Stimulated activated CD8-positive, alpha-beta memory T cell treated with anti-CD3 and anti-CD28 coated beads, Interleukin-12 subunit alpha, Interleukin-12 subunit beta, amount 100 ng/mL, for 1 hour (primary cell): ENCODE measurements at places on chromosomes 7 and 10.

DNA sequence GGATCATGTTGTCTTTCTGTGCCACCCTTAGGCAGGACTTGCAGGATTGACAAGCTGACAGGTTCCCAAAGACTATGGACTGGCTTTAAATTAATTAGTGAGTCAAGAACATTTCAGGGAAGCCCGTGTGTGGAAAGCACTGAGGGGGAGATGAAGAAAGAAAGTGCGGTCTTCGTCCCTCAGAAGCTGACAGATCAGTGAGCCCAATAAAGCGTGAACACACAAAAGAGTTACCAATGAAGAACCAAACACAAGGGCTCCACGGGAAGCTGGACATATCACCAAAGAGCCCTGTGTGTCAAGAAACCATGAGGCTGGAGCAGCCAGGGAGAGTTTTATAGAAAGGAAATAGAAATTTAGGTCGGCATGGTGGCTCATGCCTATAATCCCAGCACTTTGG lies 725.8 kb downstream of the PARD3 start:
- DNase-seq = no peak

DNA sequence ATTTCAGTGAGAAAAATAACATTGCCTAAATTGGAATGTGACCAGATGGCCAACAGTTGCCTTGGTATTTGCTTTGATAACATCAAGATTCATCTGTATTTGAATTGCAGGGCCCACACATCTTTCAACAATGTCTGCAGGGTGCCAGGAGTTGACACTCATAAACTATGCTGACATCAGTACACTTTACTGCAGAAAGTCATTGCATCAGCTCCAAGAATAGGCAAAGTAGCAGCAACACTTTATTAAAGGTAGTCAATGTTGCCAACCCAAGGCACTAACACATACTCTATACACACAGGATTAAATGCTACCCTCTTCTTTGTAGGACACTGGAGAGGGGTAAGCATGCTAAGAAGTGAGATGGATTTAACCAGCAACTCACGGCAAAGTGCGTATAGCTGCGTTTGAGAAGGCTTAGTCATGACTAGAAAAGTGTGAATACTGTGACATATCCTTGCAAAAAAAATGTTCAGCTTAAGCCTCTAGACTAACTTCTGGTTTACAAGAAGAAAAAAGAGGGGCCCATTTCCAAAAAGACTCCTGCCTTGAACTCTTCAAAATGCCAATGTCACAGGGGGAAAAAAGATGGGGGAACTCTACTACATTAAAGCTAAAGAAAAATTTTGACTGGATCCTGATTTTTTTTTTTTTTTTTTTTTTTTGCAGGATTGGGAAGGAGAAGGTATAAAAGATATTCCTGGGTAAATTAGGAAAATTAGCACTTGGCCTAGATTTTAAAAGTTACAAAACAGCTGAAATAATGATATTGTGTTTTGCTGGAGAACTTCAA lies 2.2 kb downstream of the BBIP1 start:
- no peak for DNase-seq

DNA sequence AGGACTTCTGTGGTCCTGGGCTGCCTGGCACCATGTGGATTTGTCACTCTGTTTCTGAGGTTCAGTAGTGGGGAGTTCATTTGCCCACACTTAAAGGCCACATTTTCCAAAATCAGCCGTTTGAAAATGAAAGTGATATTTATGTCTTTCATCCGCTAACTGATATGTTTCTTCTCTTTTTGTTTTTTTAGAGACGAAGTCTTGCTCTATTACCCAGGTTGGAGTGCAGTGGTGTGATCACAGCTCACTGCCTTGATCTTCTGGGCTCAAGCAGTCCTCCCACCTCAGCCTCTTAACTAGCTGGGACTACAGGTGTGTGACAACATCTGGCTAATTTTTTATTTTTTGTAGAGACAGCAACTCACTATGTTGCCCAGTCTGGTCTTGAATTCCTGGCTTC lies 58.6 kb downstream of the EBLN1 start:
- no peak for DNase-seq

- DNase-seq = no peak
Observed at GRCh38 chr10:76334255-76334654, 902.8 kb downstream of the LRMDA start.

GRCh38 chr7:2128601-2129322 lies 104.0 kb downstream of the MAD1L1 start:
- no peak for DNase-seq

- no peak for DNase-seq
Observed at GRCh38 chr7:42689626-42690025, 222.2 kb downstream of the C7orf25 start.
